ENCODE measurements at places on chromosomes 3 and 15. TPM values are rescaled to one million over a fixed set of nuclear protein-coding genes. Genes with fewer than 3 reads are reported as not detected.

- no peaks in the 10 kb centered on the region for H3K4me1 ChIP-seq
- H3K27ac ChIP-seq = no peak overlapping the region
- no peaks in the 10 kb centered on the region for H3K27me3 ChIP-seq
- no peak for DNase-seq
These were observed 48.7 kb downstream of the SLC49A4 start for GRCh38 chr3:122843604-122844003.

- DNase-seq = no peak
- H3K27me3 ChIP-seq = no peaks in the 10 kb centered on the region
- no peaks in the 10 kb centered on the region for H3K4me1 ChIP-seq
- no peak overlapping the region for H3K4me3 ChIP-seq
- H3K27ac ChIP-seq = no peak overlapping the region
These were observed 150.3 kb upstream of the ARHGEF26 start for GRCh38 chr3:153970741-153971347.

GRCh38 chr3:152380043-152380442 lies 111.3 kb downstream of the MBNL1 start:
- peaks cover 5% of the 10 kb centered on the region for H3K36me3 ChIP-seq
- H3K27ac ChIP-seq = no peak overlapping the region
- no peak overlapping the region for H3K4me3 ChIP-seq
- H3K27me3 ChIP-seq = no peaks in the 10 kb centered on the region
- H3K4me1 ChIP-seq = peaks cover 71% of the 10 kb centered on the region
- DNase-seq = no peak

DNA sequence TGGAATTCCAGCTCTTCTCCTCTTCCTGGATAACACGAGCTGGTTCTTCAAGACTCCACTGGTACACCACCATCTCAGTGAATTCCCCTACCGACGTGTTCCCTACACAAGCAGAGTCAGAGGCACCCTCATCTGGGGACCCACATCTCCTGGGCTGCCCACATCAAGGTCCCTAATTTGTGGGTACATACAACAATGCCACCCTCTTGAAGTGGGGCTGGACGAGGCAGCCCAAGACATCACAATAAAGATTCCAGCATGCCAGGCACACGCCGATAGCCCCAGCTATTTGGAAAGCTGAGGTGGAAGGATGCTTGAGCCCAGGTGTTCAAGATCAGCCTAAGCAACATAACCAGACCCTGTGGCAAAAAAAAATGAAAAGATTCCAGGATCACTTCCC lies 221.2 kb upstream of the LINGO1 start:
- H3K4me3 ChIP-seq = no peak overlapping the region
- no peak for DNase-seq
- peaks cover 47% of the 10 kb centered on the region for H3K27me3 ChIP-seq

DNA sequence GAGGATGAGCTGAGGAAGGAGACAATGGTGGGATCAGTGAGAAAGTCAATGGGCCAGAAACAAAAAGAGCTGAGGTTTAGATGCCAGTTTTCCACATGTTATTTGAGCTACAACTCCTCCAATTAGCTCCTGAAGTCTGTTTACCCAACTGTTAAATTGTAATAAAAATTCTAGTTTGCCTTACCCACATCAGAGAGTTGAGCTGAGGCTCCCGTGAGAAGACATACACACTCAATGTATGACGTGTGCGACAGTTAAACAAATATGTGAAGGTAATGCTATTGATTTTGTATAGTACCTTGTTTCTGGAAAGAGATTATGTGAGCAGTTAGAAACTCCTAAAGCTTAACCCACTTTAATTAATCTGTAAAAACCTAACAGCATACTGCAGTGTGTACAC lies 318.1 kb upstream of the GRM7 start:
- H3K4me3 ChIP-seq = no peak overlapping the region
- H3K27me3 ChIP-seq = no peaks in the 10 kb centered on the region
- no peaks in the 10 kb centered on the region for H3K4me1 ChIP-seq
- no peak for DNase-seq
- H3K36me3 ChIP-seq = no peaks in the 10 kb centered on the region

DNA sequence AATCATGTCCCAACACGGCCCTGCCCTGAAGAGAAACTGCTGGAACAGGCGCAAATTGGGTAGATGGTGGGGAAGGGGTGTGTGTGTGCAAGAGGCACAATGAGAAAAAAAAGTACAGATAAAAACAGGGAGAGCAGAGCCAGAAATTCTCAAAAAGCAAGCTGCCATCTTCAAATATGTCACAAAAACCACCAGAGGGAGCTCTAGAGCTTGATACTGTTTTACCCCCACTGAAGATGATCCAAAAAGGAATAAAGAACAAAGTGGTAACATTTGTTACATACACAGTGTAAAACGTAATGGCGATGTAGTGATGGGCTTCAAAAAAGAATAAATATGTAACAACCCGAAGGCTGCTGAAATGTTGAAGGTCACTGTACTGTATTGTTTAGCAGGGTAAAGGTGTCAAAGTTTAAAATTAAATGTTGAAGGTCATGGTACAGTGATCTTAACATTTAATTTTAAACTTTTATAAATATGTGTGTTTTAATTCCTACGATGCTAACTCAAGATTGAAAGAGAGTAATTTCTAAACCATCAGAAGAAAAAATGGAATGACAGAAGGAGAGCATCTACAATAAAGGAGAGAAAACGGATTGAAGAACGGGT lies 6.0 kb downstream of the SNRPA1 start:
- DNase-seq = no peak
- H3K27me3 ChIP-seq = no peaks in the 10 kb centered on the region
- peaks cover 52% of the 10 kb centered on the region for H3K36me3 ChIP-seq

GRCh38 chr15:74179101-74179841 lies 5.8 kb downstream of the ISLR start:
- H3K36me3 ChIP-seq = no peaks in the 10 kb centered on the region
- H3K27me3 ChIP-seq = peaks cover 2% of the 10 kb centered on the region

NUTM1 gene
- total RNA-seq = not detected

C3orf80 gene
- total RNA-seq = 0.72 TPM

MST1R gene
- total RNA-seq = 129 TPM

SNTN gene
- total RNA-seq = not detected

SLC2A2 gene
- total RNA-seq = not detected

CIAO2A gene
- total RNA-seq = 24.2 TPM

ACKR4 gene
- 1.8 TPM for total RNA-seq

CRYGS gene
- total RNA-seq = 2.7 TPM

Data from suprapubic skin (tissue), 4 donors.